ENCODE measurements at places on chromosomes 2 and 18. TPM values are rescaled to one million over a fixed set of nuclear protein-coding genes. Genes with fewer than 3 reads are reported as not detected.

MAP2 gene
- total RNA-seq: 0.44 TPM

TXNDC2 gene
- 0.21 TPM for total RNA-seq

SLC5A7 gene
- total RNA-seq: not detected

NYAP2 gene
- not detected for total RNA-seq

NCOA1 gene
- total RNA-seq: 7.6 TPM

GPR148 gene
- total RNA-seq: not detected

COL3A1 gene
- 0.27 TPM for total RNA-seq

SPATA3 gene
- not detected for total RNA-seq

CAPN14 gene
- not detected for total RNA-seq

HYCC2 gene
- total RNA-seq: 3.1 TPM

ASB18 gene
- total RNA-seq: not detected

ADCYAP1 gene
- not detected for total RNA-seq

UGT1A8 gene
- total RNA-seq: not detected

RBM43 gene
- total RNA-seq: 5.0 TPM

MROH2A gene
- 0.10 TPM for total RNA-seq

MAP3K19 gene
- not detected for total RNA-seq
